ENCODE measurements at places on chromosomes 3 and 15.

- no peaks in the 10 kb centered on the region for H3K27me3 ChIP-seq
- H3K4me3 ChIP-seq, result no peak overlapping the region
- no peak overlapping the region for H3K27ac ChIP-seq
- DNase-seq, result no peak
- no peaks in the 10 kb centered on the region for H3K36me3 ChIP-seq
- H3K4me1 ChIP-seq, result no peaks in the 10 kb centered on the region
Measured at GRCh38 chr3:21020681-21021080, 730.3 kb downstream of the ZNF385D start.

GRCh38 chr15:31392761-31393401 is 66.2 kb downstream of the KLF13 start:
- peaks cover 12% of the 10 kb centered on the region for H3K4me1 ChIP-seq
- H3K36me3 ChIP-seq, result no peaks in the 10 kb centered on the region
- no peak overlapping the region for H3K27ac ChIP-seq
- H3K4me3 ChIP-seq, result peak overlapping the region; percentile 89

- H3K4me1 ChIP-seq, result no peaks in the 10 kb centered on the region
- no peak overlapping the region for H3K27ac ChIP-seq
- no peak overlapping the region for H3K4me3 ChIP-seq
- DNase-seq, result no peak
- no peaks in the 10 kb centered on the region for H3K36me3 ChIP-seq
- no peaks in the 10 kb centered on the region for H3K27me3 ChIP-seq
Measured at GRCh38 chr3:196737655-196738054, 2.0 kb upstream of the PAK2 start.

DNA sequence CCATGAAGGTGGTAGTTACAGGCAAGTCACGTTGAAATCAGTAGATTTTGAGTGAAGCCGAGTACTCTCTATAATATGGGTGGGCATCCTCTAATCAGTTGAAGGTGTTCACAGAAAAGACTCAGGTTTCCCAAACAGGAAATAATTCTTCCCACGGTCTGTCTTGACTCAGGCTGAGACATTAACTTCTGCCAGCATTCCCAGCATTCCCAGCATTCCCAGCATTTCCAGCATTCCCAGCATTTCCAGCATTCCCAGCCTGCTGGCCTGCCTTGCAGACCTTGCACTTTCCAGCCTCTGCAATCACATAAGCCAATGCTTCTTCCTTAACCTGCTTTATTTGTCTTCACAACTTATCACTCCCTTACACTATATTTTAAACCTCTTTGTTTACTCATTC is 542.3 kb upstream of the ROBO2 start:
- no peak overlapping the region for H3K4me3 ChIP-seq
- H3K27me3 ChIP-seq, result no peaks in the 10 kb centered on the region
- no peak overlapping the region for H3K27ac ChIP-seq

GRCh38 chr3:37224879-37225278 is 50.5 kb upstream of the LRRFIP2 start:
- H3K4me3 ChIP-seq, result no peak overlapping the region
- no peaks in the 10 kb centered on the region for H3K36me3 ChIP-seq
- no peak for DNase-seq
- no peaks in the 10 kb centered on the region for H3K27me3 ChIP-seq
- H3K4me1 ChIP-seq, result no peaks in the 10 kb centered on the region

DNA sequence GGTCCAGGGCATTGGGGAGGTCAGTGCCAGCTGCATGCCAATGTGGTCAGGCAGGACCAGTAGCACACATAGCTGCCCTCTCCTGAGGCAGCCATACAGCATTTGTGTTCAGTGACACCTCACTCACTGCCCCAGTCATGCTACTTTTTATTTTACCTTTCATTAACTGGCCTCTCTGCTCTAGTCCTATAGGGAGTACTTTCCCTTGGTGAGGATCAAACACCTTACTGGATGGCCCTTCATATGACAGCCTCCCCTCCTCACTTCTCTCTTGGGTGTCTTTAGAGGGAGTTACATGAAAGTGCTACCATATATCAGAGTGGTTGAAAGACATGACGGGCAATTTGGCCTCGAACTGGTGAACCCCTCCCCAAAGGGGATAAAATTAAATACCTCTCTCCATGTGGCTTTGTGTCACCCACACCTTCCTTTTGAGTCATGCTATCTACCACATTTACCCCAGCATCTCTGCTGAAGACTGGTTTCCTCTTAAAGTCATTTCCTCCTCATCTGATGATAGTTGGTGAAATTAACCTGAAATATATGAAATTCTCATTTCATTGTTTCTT is 17.6 kb downstream of the RLBP1 start:
- H3K4me3 ChIP-seq, result no peak overlapping the region
- H3K36me3 ChIP-seq, result no peaks in the 10 kb centered on the region
- no peaks in the 10 kb centered on the region for H3K27me3 ChIP-seq
- no peak overlapping the region for H3K27ac ChIP-seq
- peaks cover 4% of the 10 kb centered on the region for H3K4me1 ChIP-seq
- no peak for DNase-seq

DNA sequence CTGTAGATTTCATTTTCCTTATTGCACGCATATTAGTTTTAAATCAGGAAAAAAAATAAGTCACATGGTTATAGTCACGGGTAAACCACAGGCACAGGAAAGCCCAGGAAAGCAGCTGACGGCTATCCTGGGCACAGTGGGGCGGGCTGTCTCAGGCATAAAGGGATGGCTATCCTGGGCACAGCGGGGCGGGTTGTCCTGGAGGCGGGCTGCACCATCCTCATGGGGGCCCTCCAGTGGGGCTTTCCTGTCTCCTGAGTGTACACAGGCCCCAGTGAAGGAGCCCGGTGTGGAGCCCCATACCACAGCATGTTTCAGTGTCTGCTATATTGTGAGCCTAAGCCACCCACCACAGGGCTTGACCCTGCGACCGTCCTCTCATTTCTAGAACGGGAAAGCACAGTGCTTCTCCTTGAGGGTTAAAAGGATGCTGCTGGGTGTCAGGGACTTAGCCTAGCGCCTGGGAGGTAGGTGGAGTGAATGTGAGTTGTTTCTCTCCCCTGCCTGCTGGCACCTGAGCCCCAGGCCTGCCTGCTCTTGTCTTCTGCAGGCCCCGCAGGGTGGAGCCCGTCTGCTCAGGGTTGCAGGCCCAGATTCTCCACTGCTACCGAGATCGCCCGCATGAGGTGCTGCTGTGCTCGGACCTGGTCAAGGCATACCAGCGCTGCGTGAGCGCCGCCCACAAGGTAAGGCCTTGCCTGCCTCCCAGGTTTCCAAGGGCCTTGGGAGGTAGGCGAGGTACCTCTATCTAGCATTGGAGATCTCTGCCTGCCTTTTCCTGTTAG is 25.9 kb upstream of the PLXNA1 start:
- no peak overlapping the region for H3K27ac ChIP-seq
- no peak for DNase-seq
- H3K4me1 ChIP-seq, result no peaks in the 10 kb centered on the region
- H3K27me3 ChIP-seq, result no peaks in the 10 kb centered on the region
- H3K4me3 ChIP-seq, result no peak overlapping the region

DNA sequence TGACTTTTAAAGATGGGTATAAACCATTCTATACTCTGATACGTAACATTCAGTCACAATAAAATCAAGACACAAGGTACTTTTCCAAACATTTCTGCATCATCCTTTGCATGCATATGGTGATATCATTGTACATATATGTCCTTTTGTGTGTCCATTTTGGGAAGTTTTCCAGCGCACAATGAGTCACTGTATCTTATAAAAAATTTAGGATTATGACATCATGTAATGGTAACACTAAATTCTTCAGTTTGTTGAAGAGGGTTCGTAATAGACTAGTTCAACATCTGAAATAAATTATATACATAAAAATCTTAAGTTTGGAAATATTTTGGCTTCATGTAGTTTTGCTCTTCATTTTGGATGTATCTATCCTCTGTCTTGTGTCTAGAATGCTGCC is 480.9 kb downstream of the ROBO1 start:
- no peaks in the 10 kb centered on the region for H3K4me1 ChIP-seq
- no peak for DNase-seq
- H3K27me3 ChIP-seq, result no peaks in the 10 kb centered on the region
- no peak overlapping the region for H3K27ac ChIP-seq

- H3K27me3 ChIP-seq, result no peaks in the 10 kb centered on the region
- no peak for DNase-seq
- H3K27ac ChIP-seq, result no peak overlapping the region
- H3K4me1 ChIP-seq, result peaks cover 8% of the 10 kb centered on the region
Measured at GRCh38 chr3:172102123-172102882, 62.9 kb downstream of the FNDC3B start.

DNA sequence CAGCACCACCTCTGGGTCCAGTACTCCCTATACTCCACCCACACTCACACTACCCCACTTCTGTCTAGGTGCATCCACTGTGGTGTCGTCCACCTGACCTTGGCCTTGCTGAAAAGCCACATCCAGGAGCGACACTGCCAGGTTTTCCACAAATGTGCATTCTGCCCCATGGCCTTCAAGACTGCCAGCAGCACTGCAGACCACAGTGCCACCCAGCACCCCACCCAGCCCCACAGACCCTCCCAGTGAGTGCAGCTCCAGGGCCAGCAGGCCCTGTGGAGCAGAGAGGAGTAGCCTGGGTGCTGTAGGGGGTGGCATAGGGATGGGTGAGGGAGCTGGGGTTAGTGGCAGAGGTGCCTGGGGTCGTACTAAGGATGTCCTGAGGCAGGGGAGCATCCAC is 19.4 kb upstream of the ALPK3 start:
- H3K4me3 ChIP-seq, result no peak overlapping the region
- peaks cover 30% of the 10 kb centered on the region for H3K36me3 ChIP-seq
- H3K4me1 ChIP-seq, result no peaks in the 10 kb centered on the region
- DNase-seq, result no peak
- no peak overlapping the region for H3K27ac ChIP-seq

- no peak overlapping the region for H3K27ac ChIP-seq
- no peak overlapping the region for H3K4me3 ChIP-seq
- peak; percentile 58 for DNase-seq
- no peaks in the 10 kb centered on the region for H3K27me3 ChIP-seq
- no peaks in the 10 kb centered on the region for H3K36me3 ChIP-seq
- peaks cover 10% of the 10 kb centered on the region for H3K4me1 ChIP-seq
Measured at GRCh38 chr15:66670762-66671580, 31.1 kb upstream of the SMAD6 start.

DNA sequence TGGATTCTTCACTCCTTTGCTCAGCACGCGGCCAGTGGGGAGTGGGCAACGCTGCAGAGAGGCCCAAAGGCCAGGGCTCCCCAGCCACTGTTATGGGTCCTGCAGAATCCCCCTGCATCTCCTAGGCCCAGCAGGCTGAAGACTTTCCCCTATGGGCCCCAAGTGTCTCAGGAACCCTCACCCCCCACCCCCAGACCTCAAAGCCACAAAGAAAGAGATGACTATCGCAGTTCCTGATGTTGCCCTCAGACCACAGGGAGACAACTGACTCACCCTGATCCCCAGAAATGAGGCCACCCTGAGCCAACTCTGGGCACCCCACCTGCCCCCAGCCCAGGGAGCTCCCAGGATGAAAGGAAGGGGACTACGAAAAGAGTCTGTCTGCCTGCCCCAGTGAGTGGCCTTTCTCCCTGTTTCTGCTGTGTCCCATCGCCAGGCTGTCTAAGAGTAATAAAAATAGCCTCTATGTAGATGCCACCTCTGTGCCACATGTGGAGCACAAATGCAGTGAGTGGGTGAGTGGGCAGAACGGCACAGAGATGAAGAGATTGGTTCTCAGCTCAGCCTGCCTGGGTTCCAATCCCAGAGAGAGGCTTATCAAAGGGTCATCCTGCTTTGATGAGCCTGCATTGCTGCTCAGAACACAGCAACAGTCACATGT is 283.0 kb downstream of the UACA start:
- H3K4me1 ChIP-seq, result no peaks in the 10 kb centered on the region
- H3K36me3 ChIP-seq, result no peaks in the 10 kb centered on the region
- H3K27ac ChIP-seq, result no peak overlapping the region
- no peak for DNase-seq
- H3K4me3 ChIP-seq, result no peak overlapping the region

DNA sequence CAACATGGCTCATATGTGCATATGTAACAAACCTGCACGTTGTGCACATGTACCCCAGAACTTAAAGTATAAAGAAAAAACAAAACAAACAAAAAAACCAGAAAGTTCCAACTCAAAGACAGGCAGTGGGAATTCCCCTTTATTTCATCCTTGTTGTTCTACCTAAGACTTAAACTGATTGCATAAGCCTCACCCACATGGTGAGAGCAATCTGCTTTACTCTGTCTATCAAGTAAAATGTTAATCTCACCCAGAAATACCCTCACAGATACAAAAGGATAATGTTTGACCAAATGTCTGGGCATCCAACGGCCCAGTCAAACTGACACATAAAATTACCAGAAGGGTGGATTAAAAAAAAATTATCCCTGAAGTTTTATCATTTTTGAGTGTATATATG is 190.9 kb upstream of the PLSCR5 start:
- H3K36me3 ChIP-seq, result no peaks in the 10 kb centered on the region
- no peaks in the 10 kb centered on the region for H3K4me1 ChIP-seq
- no peak for DNase-seq
- H3K27me3 ChIP-seq, result no peaks in the 10 kb centered on the region
- H3K27ac ChIP-seq, result no peak overlapping the region

DNA sequence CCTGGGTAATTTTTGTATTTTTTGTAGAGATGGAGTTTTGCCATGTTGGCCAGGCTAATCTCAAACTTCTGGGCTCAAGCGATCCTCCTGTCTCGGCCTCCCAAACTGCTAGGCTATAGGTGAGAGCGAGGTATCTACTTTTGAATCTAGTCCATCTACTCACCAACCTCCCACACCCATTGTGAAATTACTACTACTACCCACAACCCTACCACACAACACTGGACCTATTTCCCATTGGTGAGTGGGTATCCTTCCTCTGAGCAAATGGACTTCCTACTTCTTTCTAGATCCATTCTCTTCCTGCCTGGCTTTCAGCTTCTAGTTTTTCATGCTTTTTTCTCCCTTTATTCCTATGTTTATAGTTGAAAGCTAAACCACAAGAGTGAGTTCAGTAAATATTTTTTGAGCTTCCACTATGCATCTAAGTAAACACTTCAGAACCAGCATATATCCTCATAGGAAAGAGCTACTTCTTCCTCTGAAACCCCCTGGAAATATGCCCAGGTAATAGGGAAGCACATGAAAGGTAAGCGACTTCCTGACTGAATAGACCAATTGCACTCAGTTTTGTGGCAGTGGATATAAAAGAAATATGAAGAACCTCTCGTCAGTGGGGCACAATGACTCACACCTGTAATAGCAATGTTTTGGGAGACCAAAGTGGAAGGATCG is 39.1 kb downstream of the MYO1E start:
- no peak overlapping the region for H3K4me3 ChIP-seq
- H3K4me1 ChIP-seq, result peaks cover 14% of the 10 kb centered on the region
- no peak overlapping the region for H3K27ac ChIP-seq
- DNase-seq, result no peak
- no peaks in the 10 kb centered on the region for H3K27me3 ChIP-seq
- no peaks in the 10 kb centered on the region for H3K36me3 ChIP-seq

- no peaks in the 10 kb centered on the region for H3K27me3 ChIP-seq
- no peak for DNase-seq
- H3K36me3 ChIP-seq, result no peaks in the 10 kb centered on the region
- H3K4me3 ChIP-seq, result no peak overlapping the region
Measured at GRCh38 chr3:124273651-124274050, 281.7 kb upstream of the ROPN1 start.

DNA sequence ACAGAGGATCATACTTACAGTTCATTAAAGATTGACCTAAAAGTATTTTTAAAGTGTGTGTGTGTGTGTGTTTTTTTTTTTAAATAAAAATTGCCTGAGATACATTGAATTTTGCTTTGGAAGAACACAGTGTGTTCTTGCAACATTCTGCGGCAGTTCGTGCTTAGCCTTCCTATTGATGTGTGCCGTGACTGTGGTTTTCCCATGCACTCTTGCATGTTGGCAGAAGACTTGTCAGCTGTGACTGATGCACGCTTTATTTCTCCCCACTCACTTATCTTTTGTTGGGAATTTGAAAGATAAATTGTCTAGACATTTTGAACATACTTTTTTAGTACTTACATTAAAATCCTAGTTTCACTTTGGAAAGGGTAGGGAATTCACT is 136.3 kb upstream of the LRRFIP2 start:
- DNase-seq, result no peak
- no peak overlapping the region for H3K27ac ChIP-seq
- H3K36me3 ChIP-seq, result no peaks in the 10 kb centered on the region
- no peaks in the 10 kb centered on the region for H3K27me3 ChIP-seq
- no peak overlapping the region for H3K4me3 ChIP-seq
